ENCODE measurements at places on chromosomes 4 and X. TPM values are rescaled to one million over a fixed set of nuclear protein-coding genes. Genes with fewer than 3 reads are reported as not detected.

The TCP11X1 gene
- total RNA-seq: not detected

The SMIM10L2A gene
- 3.5 TPM for total RNA-seq

The CT47C1 gene
- total RNA-seq: 0.18 TPM

The XAGE1A gene
- total RNA-seq: not detected

The EPGN gene
- not detected for total RNA-seq

The ADAM29 gene
- 0.52 TPM for total RNA-seq

The CLDN24 gene
- not detected for total RNA-seq

The H2BW2 gene
- total RNA-seq: not detected

The ZNF141 gene
- total RNA-seq: 33.8 TPM

The EGFL6 gene
- total RNA-seq: 0.45 TPM
